ENCODE measurements at places on chromosomes 2 and 18.

DNA sequence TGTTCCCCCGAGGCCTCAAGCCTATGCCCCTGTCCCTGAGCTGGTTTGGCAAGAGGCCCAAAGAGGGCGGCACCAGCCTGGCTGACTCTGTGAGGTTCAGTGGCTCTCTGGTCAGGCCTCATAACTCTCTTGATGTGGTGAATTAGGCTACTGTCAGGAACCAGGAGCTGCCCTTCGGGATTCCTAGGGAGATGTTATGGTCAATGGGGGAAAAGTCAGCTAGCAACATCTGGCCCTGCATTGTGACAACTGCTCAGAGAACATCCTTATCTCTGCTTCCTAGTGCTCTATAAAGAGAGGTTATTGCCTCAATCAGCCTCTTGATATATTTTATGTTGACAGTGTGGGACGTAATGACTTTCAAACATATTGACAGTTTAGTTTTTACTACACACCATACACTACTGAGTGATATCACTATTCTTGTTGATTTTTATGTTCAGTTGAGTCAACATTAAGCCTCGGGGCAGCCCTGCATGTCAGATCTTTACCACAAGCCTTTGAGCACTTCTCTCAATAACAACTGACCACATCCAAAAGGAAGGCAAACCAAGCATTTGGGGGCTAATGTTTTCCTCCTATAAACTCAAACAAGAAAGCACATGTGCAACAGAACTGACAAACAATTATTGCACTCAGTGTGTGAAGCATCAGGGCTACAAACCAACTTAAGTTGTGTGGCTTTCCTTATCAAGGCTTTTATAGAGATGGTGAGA, 448.3 kb upstream of the SLC14A2 start:
- DNase-seq: peak; percentile 73

DNA sequence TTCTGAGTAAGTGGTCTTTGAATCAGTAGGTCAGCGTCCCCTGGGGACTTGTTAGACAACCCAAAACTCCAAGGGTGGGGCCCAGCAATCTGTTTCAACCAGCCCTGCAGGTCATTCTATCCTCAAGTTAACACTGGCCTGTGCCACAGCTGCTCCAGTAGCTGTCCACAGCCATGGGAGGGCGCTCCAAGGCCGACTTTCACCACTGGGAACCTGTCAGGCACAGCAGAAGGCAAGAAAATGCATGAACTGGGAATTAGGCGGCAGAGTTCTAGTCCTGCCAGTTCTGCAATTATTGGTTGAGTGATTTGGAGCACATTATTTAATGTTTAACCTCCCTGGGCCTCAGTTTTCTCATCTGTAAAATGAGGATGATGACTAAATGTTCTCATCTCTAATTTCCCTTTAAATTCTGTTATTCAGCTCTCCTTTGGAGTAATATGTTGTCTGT, 17.4 kb upstream of the MRPL33 start:
- DNase-seq: peak; percentile 86

DNA sequence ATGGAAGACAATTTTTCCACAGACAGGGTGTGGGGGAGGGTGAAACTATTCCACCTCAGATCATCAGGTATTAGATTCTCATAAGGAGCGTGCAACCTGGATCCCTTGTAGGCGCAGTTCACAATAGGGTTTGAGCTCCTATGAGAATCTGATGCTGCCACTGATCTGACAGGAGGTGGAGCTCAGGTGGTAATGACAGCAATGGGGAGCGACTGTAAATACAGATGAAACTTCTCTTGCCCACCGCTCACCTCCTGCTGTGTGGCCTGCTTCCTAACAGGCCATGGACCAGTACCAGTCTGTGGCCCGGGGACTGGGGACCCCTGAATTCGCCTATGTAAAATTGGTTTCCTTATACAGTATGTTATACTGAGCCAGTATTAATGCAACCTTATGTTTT, 27.3 kb upstream of the E2F6 start:
- no peak for DNase-seq

GRCh38 chr2:65309699-65310098, 82.1 kb downstream of the ACTR2 start:
- no peak for DNase-seq

- DNase-seq: peak; percentile 55
These were observed 78.3 kb upstream of the SETBP1 start for GRCh38 chr18:44602380-44602779.

GRCh38 chr2:85401844-85402243, 8.3 kb downstream of the CAPG start:
- DNase-seq: no peak

DNA sequence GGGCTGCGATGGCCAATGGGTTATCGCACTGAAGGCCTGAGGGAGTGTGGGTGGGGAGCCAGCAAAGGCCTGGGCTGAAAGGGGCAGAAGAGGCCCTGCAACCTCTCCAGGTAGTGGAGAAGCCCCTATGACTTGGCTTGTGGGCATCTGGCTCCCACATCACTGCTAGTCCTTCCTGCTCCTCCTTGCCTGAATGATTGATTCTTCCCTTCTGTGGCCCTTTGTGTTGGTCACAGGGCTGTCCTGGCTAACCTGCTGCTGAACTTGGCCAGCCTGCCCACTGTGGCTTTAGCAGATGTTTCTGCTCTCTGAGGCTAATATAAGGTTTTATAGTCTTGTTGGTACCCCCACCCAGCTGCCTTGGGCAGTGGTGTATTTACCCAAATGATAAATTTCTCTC, 136.2 kb upstream of the ALPP start:
- DNase-seq: no peak

Measured in GM23248 (cell line).